ENCODE measurements at places on chromosomes 5 and 9.

DNA sequence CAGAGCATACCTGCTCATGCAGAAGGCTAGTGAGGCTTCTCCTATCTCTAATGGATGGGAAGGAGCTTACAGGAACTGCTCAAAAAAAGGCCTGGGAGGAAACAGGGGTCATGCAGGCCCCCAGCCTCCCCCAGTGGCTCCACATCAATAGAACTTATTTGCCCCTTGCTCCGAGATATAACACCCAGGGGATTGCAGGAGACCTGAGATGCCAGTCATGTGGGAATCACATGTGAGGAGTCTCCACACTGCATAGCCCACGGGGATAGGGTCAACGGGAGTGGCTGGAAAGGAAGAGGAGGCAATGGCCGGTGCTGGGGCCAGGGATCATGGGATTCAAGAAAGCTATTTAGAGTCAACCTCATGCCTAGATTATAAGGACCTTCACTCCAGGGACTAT is 76.2 kb downstream of the NRG2 start:
- no peak for DNase-seq

GRCh38 chr5:68189171-68189570 is 26.4 kb upstream of the PIK3R1 start:
- DNase-seq = no peak

- DNase-seq = no peak
Measured at GRCh38 chr5:119270121-119270565, 85.7 kb upstream of the TNFAIP8 start.

GRCh38 chr5:97636766-97637165 is 453.7 kb upstream of the RIOK2 start:
- no peak for DNase-seq

GRCh38 chr9:116377179-116377798 is 223.7 kb downstream of the PAPPA start:
- DNase-seq = no peak

DNA sequence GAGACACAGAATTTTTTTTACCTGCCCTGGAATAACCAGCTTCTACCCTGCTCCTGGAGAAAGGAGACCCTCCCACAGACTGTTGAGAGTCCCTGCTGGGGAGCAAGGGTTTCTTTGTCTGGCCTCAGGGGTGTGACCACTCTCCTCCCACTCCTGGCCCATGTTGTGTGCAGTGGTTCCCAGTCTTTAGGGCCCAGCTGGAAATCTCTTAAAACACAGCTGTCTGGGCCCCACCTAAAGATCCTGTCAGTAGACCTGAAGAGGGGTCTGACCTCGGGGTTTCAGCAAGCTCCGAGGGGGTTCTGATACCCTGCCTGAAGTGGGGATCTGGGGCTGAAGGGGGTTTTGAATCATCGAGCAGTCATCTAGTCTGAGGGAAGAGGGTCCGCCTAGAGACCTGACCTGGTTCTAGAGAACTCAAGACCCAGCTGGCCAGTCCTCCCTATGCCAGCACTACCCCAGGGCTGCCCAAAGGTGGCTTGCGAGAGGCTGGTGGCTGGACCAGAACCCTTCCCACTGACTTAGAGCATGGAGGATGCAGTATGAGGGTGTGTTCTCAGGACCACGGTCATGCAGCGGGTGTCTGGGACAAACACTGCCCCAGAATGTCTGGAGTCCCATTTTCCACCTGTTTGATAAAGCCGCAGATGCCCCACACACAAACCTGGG is 8.1 kb upstream of the UNC5A start:
- no peak for DNase-seq

GRCh38 chr5:66860199-66860975 is 264.2 kb downstream of the MAST4 start:
- DNase-seq = no peak

DNA sequence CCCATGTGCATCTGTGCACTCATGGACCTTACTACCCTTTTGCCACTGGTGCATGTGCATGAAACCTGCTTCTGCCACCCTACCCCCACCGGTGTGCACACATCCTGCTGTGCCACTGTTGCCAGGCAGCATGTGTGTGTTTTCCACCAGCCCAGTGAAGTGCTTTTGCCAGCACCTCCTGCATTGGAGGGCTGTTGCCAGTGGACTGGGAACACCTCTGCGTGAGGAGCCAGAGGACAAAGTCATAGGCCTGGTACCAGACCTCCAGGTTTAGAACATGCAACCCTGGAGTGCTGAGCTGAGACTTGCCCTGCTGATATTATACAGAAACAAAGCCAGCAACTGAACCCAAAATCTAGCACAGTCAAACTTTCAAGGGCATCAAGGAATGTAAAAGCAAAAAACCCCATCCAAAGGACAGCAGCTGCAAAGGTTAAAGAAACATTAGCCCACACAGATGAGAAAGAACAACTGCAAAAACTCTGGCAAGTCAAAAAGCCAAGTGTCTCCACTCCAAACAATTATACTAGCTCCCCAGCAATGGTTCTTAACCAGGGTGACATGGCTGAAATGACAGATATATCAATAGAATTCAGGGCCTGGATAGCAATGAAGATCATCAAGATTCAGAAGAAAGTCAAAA is 70.6 kb upstream of the PTPN3 start:
- DNase-seq = no peak

DNA sequence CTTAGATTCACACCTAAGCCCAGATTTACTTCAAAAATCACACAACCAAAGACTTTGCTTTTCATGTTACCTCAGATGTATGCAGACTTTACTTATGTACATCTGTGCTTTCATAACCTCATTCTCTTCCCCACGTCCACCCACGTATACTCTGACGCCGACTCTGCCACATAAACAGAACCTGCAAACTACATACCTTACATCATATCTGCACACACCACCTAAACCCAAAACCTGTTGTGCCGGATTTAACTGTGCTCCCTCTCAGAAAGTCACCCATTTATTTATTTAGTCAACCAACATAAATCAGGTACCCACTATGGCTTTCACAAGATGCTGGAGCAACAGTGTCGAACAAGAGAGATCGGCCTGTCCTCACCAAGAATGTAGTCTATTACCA is 1.0 kb upstream of the DPYSL3 start:
- DNase-seq = no peak

GRCh38 chr9:108784998-108785397 is 70.8 kb downstream of the ACTL7B start:
- peak; percentile 81 for DNase-seq

DNA sequence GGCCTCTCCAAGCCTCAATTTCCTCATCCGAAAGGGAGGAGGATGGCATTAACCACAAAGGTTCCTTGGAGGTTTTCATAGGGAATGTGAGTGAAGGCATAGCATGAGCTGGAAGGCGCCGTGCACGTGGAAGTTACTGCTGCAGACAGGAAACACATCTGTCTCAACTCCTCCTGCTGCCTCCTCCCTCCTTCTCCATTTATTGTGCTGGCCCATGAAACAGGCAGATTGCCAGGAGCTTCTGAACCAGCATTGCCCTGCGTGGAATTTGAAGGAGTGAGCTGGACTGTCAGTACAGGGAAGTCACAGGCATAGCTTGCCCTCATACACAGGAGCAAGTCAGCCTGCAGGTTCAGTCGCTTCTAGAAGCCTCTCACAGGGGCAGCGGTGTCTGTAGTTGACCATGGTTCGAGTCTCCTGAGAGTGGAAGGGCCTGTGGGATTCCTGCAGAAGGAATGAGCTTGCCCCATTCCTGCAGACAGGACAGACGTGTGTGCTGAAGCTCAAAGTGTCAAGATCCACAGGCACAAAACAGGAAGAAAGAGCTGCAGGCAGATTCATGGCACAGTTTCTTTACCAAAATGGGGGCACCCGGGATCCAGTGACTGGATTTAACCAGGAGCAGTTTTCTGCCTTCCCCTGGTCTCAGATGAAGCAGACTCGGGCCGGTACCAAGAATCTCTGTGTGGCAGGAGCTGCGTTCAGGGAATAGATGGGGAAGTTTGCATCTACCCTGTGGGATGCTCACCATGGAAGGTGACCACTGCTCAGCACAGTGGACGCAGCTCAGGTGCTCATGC is 48.7 kb upstream of the CTSL start:
- peak; percentile 51 for DNase-seq

DNA sequence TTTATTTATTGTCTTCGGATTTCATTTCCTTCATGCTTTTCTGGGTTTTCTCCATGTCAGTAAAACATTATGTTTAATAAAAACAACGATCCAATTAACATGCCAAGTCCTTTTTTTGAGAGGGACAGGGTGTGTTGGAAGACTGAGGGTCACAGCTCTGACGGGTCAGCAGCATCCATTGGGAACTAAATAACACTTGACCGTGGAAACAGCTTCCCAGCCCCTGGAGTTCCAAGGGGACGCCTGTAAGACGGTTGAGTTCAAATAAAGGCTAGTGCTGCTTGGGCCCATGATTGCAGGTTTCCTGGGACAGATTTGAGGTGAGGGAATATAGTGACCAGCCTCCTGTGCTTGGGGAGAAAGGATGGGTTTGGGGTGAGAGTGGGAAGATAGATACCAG is 30.4 kb upstream of the NEURL1B start:
- DNase-seq = no peak

DNA sequence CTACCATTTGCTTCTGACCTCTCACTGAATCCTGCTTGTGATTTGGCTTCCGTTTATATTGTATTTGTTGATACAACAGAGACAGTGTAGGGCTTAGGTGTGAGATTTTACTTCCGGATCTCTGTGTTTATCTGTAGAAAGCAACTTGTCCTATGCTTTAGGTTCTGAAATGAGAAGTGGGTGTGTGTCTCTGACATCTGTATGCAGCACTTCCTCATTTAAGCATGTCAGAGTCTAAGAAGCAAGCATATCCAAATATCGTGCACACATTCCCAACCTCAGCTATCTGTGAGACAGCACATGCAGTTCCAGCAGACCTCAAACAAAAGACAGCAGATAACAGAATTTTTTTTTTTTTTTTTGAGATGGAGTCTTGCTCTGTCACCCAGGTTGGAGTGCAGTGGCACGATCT is 16.3 kb downstream of the KLF9 start:
- DNase-seq = peak; percentile 81

GRCh38 chr9:68437785-68438184 is 81.4 kb downstream of the PGM5 start:
- no peak for DNase-seq

- DNase-seq = no peak
Measured at GRCh38 chr5:181281077-181281983, 20.4 kb upstream of the TRIM52 start.

GRCh38 chr5:1174122-1174936 is 27.1 kb upstream of the SLC6A19 start:
- no peak for DNase-seq

GRCh38 chr5:124456249-124456648 is 290.2 kb downstream of the ZNF608 start:
- no peak for DNase-seq

DNA sequence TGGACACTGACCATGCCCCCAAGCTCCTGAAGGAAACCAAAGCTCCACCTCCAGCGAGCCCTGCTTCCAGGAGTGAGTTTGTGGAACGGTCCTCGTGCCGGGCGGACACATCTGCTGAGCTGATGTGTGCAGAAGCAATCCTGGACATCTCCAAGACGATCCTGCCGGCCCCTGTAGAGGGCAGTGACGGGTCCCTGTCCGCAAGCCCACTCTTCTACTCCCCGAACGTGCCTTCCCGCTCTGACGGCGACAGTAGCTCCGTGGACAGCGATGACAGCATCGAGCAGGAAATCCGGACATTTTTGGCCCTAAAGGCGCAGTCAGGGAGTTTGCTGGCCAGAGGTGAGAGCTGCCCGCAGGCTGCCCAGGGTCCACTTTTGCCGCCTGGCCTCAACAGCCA is 6.2 kb downstream of the PPP1R26 start:
- DNase-seq = no peak

DNA sequence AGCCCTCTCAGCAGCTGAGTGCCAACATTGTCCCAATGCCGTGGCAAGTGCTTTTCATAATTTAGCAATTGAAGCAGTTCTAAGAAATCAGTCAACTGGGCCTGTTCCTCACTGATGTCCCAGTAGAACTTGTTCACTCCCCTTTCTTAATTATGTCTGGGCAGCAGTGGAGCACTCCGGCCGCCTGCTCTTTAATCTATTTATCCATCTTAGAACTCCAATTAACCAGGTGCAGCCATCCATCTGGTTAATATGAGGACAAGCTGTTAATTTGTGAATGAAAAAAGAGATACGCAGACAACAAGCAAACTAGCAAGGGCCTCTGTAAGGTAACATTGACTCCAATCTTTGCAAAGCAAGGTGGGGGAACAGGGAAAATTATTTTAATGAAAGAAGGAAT is 39.4 kb downstream of the MAT2B start:
- no peak for DNase-seq

- no peak for DNase-seq
Measured at GRCh38 chr9:16282216-16282615, 588.3 kb downstream of the BNC2 start.

- no peak for DNase-seq
Measured at GRCh38 chr5:148898413-148899075, 72.1 kb downstream of the ADRB2 start.

GRCh38 chr9:123465304-123465703 is 109.3 kb downstream of the CRB2 start:
- DNase-seq = no peak

DNA sequence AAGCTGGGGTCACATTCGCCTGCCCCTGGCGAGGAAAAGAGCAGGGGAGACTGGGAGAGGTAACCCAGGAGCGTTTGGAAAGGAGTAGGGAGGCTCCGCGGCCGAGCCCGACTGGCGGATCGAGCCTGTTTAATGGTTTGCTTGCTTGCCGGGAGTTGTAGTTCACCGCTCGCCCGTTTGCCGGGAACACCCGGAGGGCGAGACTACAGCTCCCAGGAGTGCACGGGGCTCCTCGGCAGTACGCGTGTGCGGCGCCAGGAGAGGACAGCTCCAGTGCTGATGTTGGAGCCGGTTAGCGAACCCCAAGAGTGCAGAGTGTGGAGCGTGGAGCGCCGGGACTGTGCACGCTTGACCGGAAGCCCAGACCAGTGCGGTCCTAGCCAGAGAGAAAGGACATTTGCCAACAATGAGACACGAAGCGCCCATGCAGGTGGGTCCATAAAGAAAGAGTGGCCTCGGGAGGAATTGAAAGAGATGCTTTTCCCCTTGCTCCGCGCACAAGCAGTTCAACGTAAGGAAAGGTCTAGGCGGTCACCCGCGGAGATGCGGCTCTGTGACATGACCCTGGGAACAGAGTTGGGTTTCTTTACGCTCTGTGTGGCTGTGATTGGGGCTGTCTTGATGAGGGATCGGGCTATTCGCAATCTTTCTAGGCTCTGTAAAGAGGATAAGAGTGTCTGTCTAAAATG is at the start of gene RAB3C:
Gene RAB3C (plus strand): TSS at position 273 of the 689 bp plus-strand sequence. CDS start 134 bp downstream, at position 407.
- DNase-seq = peak; percentile 30

DNA sequence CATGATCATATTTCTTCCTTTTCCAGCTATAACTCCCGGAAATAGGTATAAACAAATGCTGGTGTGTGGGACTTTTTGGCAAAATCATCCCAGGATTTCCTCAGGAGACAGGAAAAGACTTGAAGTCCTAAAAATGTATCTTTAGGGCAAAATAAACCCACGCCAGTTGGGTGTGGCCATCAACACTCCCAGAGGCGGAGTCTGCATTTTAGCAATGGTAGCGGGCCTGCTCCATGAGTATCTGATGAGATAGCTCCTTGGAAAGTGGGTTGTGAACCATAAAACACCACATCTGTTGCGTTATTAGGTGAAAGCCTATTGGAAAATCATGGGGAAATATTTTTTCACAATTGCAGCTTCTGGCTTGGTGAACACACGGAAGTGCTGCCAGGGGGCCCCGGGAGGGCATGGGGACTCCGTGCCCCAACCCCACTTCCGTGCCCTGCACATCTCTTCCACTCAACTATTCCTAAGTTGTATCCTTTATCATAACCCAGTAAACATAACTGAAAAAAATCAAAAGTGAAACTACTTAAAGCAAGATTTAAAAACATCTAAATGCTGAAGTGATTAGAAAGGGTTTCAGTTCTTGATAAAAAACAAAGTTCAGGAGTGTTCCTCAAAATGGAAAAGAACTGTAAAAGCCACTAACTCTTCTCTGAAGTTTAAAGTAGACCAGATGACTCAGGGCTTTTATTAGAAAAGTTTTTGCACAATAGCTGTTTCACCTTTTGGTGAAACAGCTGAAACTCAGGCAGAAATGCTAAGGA is 111.2 kb downstream of the LRRC70 start:
- DNase-seq = no peak
